ENCODE measurements at places on chromosomes 13 and 19.
A peak's percentile ranks its signal among the peaks of the same experiment; 100 is the strongest.

DNA sequence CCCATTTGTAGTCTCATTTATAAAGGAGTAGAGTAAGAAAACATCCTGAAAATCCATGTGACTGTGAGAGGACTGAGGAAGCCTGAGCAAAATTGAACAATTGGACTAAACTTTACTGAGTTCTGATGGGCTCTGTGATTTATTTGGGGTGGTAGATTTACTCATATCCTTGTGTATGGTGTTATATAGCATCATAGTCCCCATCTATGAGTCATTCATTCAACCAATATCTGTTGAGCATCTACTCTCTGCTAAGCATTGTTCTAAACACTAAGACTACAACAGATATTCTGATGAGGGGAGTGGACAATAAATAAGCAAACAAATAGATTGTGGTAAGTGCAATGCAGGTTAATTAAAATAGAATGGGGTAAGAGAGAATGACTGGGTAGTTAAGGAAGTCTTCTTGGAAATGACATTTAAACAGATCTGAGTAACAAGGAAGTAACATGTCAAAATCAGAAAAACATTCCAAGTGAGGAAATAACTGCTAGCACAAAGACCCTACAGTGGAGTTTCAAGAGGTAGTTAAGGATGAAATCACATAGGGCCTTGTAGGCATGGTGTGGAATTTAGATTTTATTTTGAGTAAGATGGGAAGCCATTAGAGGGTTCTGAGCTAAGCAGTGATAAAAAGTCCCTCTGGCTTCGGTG lies 36.3 kb upstream of the MLNR start:
- no peak for DNase-seq

- DNase-seq = no peak
Measured at GRCh38 chr13:52348983-52349780, 56.8 kb downstream of the THSD1 start.

DNA sequence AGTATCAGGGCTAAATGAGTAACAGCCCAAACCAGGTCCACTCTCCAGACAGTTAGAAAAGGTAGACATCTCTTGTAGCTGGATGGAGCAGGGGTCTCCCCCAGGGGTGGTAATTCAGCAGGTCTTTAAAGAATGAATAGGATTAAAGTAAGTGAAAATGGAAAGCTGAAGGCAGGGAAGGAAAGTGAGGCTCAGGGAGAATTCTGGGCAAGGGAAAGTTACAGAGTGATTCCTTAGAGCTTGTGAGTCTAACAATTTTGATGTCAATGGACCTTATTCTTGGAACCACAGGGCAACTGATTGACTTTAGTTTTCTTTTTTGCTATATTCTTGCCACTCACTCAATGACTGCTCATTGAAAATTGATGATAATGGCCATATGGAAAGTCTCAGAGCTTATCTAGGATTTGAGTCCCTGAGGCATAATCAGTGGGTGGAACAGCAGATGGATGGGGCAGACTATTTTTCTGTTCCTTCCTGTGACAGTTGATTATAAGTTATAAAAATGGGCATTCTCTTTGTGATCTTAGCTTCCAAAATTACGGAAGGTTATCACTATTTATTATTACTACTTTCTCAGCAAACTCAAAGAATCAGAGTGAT lies 76.9 kb downstream of the LRCH1 start:
- no peak for DNase-seq

- no peak for DNase-seq
Measured at GRCh38 chr19:5291588-5292193, 48.9 kb downstream of the PTPRS start.

GRCh38 chr13:80584785-80585184 lies 243.9 kb upstream of the SPRY2 start:
- DNase-seq = no peak

DNA sequence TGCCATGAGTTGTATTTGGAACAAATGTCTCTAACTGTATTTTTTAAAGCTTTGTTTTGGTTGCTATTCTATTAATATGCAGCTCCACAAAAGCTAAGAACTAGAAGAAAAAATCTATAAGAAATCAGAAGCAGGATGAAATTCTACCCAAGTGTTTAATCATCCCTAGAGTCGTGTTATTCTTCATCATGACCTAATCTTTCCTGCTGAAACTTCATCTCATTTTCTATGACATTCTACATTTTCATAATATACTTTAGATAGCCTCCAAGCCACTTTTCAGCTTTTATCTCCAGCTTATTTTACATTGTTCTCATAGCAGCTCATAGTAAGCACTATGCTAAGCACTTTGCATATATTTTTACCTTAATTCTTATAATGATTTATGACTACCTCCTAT lies 302.8 kb downstream of the FOXO1 start:
- no peak for DNase-seq

- no peak for DNase-seq
Measured at GRCh38 chr19:49678985-49679770, 2.1 kb downstream of the PRMT1 start.

- peak; percentile 40 for DNase-seq
Measured at GRCh38 chr19:33416307-33417215, 43.1 kb downstream of the CEBPG start.

- peak; percentile 17 for DNase-seq
Measured at GRCh38 chr13:20828539-20829364, 55.0 kb upstream of the EEF1AKMT1 start.

GRCh38 chr19:4633140-4633967 lies 6.0 kb upstream of the TNFAIP8L1 start:
- DNase-seq = no peak

DNA sequence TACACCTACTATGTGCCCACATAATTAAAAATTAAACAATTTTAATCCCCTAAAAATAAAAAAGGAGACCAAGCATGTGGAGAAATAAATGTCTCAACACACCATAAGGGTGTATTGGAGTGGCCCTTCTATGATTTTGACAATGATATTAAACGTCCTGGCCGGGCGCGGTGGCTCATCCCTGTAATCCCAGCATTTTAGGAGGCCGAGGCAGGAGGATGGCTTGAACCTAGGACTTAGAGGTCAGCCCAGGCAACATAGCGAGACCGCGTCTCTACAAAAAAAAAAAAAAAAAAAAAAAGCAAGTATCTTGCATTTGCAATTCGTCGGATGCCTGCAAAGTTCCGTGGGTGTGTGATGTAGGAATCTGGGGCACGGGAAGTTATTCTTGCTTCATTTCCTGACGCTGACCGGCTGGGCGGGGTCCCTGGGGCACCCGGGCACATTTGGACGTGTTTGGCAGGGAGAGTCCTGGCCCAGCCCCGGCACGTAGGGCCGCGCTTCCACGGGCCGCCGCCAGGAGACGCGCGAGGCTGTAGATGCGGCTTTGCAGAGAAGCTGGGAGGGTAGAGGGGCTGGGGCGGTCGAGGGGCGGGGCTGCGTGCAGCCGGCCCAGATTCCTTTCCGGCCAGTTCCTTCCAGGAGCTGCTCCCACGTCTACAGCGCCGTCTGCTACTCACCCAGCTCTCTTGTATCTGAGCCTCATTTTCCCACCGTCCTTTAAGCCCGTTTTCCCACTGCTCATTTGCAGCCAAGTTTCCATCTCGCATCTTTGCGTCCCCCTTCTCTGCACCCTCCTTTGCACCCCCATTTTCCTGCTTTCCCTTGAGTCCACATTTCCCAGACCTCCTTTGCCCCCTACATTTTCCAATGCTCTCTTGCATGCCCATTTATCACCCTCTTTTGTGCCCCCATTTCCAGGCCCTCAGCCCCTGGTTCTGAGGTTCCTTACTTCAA lies 2.2 kb upstream of the TSPAN16 start:
- DNase-seq = peak; percentile 59
